T-helper 2 cell (primary cell): ENCODE measurements at places on chromosomes 1 and 21.

DNA sequence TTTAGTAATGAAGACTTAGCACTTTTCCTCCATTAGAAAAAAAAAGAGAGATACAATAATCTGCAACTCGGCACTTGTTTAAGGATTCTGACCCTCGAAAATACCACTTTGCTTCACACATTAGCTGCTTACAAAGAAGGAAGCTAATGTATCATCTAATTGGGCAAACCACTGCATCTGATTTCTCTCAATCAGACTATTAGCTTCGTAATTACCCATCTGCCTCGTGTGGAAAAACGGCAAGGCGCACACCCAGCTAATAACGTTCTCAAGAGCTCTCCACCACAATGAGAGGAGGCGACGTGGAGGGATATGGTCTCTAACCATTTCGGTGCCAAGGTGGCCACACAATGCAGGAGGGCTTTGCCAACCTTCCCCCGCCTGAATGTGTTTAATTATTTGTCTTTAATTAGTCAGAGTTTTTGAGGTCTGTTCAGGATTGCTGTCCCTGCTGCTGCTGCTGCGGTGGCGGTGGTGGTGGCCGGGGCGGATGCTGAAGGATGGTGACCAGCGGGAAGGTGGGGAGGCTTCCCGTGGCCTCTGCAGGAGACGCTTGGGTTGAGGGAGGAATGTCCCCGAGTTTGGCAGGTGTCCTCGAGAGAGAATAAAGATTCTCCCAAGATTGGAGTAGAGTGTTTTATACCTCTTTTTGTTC, 374.5 kb downstream of the RPS6KC1 start:
- no peak for DNase-seq

- no peak for DNase-seq
Measured at GRCh38 chr1:36269408-36269838, 36.7 kb upstream of the SH3D21 start.

- no peak for DNase-seq
Measured at GRCh38 chr21:31570824-31571566, 88.5 kb upstream of the SOD1 start.

DNA sequence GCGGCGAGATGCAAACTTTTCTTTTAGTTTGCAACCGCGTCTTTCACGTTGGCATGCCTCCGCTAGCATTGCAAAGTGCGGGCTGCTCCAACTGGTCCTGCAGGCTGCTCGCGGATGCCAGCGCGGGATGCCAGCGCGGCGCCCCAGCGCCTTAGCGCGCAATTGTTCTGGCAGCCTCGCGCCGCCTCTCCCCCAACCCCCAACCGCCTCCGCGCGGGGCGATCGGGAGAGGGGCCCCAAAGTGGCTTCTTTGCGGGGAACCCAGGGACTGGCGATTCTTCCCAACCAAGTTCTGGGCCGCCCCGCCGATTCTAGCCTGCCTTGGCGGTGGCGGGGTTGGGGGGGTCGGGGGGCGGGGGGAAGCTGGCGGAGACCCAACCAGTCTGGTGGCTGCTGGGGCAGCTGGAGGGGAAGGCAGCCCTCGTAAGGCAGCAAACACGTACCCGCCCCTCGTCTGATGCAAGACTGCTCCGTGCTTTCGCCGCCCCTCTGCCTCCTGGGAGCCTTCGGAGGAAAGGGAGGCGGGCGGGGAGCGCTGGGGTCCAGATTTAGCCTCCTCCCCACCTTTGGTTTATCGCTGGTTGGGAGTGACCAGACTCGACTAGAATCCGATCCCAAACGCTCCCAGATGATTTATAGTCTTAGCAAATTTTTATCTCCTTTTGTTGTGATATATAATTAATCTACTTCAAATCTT, 756 bp downstream of the PHGDH start:
- DNase-seq: peak; percentile 29

- no peak for DNase-seq
Measured at GRCh38 chr1:150299716-150300115, 6.1 kb downstream of the MRPS21 start.

DNA sequence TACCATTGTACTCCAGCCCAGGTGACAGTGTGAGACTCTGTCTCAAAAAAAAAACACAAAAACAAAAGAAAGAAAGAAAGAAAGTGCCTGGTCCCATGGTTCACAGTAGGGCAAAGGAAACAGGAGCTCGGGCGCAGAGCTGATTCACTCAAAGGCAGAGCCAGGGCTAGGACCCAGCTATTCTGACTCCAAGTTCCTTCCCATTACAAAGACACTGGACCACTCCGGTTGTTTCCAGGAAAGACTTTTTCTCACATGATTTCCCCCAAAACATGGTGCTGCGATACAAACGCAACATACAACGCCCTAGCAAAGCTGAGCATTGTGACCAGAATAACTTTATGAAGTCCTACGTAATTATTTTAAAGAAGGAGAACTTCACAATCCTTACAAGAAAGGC, 10.7 kb downstream of the ABCG1 start:
- DNase-seq: no peak

DNA sequence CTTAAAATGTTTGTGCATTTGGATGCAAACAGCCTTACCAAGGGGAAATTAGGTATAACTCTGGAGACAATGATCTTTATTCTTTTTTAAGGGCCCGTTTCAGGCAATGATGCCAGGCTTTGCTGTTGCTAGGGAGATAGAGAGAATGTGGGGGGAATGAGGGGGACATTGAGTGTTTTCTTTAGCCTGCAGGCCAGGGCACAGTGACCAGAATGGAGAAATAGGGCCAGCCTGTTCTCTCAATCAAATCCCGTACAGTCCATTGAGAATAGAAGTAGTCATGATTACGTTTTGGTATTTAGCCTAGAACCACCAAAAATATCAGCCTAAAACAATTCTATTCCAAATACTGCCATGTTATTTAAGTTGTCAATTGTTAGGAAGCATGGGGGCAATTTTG, 49.0 kb downstream of the RGS7 start:
- no peak for DNase-seq

- no peak for DNase-seq
Measured at GRCh38 chr21:31682620-31683019, 23.1 kb downstream of the SOD1 start.

- no peak for DNase-seq
Measured at GRCh38 chr1:6243053-6243834, 735 bp upstream of the HES3 start.

GRCh38 chr1:159175571-159175970, 4.2 kb downstream of the CADM3 start:
- no peak for DNase-seq

DNA sequence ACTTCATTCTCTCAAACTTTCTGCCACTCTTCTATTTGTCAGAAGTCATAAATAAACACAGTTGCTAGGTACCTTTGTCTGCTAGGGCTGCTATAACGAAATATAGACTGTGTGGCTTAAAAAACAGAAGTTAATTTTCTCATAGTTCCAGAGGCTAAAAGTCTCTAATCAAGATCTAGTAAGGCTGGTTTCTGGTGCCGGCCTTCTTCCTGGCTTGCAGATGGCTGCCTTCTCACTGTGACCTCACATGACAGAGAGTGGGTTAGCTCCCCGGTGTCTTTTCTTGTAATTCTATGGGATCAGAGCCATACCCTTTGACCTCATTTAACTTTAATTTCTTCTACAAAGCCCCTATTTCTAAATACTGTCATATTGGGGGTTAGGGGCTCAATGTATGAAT, 5.9 kb downstream of the PDC start:
- DNase-seq: no peak

DNA sequence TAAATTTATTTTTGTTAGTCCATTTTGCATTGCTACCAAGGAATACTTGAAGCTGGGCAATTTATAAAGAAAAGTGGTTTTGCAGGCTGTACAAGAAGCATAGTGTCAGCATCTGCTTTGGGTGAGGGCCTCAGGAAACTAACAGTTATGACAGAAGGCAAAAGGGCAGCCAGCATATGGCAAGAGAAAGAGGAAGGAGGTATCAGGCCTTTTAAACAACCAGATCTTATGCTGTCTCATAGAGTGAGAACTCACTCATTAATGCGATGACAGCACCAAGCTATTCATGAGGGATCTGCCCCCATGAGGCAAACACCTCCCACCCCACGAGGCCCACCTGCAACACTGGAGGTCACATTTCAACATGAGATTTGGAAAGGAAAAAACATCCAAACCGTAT, 898.4 kb downstream of the KCNT2 start:
- DNase-seq: no peak

DNA sequence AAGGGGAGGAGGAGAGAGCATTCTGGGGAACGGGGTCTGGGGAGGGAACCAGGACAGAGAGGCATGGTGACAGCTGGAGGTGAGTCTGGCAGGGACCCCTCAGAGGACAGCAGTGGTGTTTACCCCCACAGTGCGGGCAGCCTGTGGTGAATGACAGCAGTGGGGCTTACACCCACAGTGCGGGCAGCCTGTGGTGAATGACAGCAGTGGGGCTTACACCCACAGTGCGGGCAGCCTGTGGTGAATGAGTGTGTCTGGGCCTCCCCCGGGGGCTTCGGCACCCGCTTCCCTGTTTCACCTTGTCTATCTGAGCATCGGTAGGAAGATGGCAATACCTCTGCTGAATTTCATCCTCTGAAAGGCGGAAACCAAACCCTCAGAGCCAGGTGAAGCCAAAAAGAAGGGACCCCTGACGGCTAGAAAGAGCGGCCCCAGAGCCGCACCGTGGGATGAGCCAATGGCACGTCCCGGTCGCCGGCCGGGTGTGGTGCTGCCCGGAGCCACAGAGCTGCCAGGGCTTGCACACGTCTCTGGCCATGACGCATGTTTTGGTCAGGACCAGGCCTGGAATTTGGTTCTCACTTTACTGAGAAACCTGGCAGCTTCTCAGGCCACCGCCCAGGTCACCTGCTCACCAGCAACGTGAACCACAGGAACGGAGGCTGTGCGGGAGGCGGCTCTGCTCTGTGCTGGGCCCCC, 54.1 kb downstream of the SIK1 start:
- no peak for DNase-seq

DNA sequence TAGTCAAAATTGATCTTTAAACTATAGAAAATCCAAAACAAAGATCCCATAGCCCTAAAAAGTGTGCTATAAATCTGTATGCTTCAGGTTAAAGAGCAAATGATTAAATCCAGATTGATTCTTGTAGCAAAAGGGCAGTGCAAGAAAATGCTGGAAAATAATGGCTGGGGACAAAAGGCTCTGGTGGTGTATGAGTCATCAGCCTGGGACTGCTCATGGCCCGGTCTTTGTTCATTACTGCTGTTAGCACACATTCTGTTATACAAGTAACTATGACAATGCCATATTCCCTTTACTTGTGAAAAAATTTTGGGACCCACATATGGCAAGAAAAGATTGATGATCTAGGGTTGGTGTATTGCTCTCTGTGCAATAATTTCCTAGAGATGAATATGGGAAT, 89.1 kb downstream of the RWDD3 start:
- no peak for DNase-seq

DNA sequence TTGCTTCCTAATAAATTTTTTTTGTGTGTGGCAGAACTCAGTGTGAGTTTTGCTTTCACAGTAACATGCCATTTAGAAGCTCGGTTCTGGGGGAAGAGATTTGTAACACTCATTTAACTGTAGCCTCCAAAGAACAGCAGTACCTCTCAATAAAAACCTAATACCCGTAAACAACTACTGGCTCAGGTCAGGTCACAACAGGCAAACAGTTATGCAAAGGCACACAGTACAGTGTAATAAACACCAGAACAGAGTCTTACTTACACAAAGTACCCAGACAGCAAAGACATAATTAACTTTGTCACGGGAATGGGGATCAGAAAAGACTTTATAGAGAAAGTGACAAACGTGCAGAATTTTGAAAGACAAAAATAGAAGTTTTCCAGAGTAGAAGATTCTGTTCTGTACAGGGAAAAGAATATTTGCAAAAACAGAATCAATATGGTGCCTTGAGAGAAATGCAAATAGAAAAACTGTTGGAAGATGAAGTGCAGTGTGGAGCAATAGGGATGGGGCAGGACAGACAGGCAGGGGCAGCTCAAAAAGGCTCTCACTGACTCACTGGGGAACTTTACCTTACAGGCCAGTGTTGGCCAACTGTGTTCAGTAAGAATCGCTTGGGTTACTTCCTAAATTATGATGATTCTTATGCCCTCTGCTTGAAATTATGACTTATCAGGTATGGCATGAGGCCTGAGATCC, 38.8 kb downstream of the EGLN1 start:
- no peak for DNase-seq

DNA sequence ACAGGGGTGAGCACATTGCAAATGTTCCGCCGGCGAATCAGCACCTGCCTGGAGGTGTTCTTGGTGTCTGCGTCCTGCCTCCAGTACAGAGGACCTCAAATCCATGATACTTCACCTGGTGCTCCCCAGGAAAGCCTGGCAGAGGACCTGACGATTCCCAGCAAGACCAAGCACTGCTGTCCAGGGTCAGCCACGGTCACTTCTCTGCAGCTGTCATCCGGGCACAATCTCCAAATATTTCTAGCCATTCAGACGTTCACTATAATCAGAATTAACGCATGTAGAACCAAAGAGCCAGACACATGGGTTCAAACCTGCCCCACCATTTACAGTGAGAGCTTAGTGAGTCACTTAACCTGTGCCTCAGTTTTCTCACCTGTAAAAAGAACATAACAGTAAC, 74.5 kb downstream of the CLIC6 start:
- no peak for DNase-seq

- DNase-seq: no peak
Measured at GRCh38 chr1:89407360-89407759, 43.5 kb downstream of the GBP6 start.

GRCh38 chr21:44394733-44395132, 41.3 kb downstream of the TRPM2 start:
- DNase-seq: no peak

DNA sequence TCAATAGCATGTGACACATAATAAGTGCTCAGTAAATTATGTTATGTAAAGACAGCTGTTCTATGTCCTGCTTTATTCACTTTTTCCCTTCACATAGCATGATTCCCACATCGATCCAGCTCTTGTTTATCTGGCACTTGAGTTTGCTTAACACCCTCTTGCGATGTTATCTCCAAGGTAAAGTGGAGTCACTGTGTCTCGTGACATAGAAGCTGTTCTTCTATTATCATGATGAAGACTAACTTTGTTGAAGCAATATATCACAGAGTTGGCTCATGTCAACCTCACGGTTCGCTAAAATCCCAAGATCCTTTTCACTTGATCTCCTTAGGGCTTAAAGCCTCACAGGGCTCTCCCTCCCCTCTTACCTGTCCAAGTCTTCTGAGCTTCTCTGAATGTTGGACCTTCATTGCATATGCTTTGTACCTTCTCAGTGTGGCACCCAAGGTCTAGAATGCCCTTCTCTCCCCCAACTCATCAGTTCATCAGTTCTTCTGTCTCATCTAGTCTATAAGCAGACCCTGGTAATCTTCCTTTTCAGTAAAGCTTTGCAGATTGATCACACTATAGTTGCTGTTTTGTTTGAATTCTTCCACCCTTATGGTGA, 38.0 kb downstream of the PLXNA2 start:
- no peak for DNase-seq
